Thoracic aorta (tissue), 2 donors: ENCODE measurements at places on chromosomes 2 and 18. TPM values are rescaled to one million over a fixed set of nuclear protein-coding genes. Genes with fewer than 3 reads are reported as not detected.

- DNase-seq = no peak
These were observed 98.0 kb downstream of the AAK1 start for GRCh38 chr2:69545477-69545932.

GRCh38 chr2:204175552-204176271 is 239.1 kb downstream of the ICOS start:
- no peak for DNase-seq

DNA sequence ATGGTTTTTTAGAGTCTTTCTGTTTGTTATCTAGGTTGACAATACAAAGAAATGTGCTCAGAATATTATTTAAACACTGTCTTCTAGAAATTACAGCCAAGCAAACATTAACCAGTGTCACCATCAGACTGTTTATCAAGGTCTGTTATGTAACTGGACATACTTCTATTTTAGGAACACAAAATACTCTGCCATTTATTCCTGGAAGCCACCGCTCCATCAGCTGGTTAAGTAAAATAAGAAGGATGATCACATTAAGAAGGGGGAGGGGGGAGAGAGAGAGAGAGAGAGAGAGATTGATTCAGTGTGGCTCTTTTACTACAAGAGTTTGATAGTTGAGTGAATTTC is 47.9 kb downstream of the MBP start:
- no peak for DNase-seq

GRCh38 chr2:31956312-31956711 is 54.5 kb downstream of the MEMO1 start:
- no peak for DNase-seq

- DNase-seq = no peak
These were observed 40.7 kb upstream of the C2orf66 start for GRCh38 chr2:196849895-196850294.

DNA sequence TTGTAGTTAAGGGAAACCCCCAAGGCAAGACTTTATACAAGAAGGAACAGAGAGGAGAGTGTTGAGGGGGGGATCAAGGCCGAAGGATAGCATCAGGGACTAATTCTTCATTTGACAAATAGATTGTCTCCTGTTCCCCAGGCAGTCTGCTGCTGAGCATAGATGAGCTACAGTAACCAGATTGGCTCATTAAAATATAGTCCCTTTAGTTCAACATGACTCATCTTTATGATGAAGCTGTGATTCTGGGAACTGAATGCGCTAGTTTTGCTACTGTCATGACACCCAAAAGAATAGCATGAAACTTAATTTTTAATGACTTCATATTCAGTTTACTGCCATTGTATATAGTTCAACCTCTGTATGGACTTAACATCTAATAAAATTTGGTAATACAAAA is 35.5 kb downstream of the TMEFF2 start:
- DNase-seq = no peak

DNA sequence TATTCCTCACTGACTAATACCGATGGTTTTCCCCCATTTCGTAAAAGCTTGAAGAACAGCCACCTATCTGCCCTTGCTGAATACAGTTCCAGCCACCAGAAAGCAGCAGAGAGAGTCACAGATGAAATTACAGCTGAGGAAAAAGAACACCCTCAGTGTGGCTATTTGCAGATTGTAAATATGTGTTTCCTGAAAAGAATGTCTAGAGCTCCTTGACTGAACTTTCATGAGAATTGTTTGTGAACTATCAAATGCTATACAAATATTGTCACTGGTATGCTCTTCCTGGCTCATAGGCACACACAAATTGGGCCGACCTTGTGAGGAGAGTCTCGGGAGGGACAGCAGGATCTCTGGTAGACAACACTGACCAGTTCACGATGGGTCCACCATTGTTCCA is 58.1 kb upstream of the TTC39C start:
- no peak for DNase-seq

GRCh38 chr2:24919037-24919505 is 966 bp downstream of the ADCY3 start:
- DNase-seq = no peak

DNA sequence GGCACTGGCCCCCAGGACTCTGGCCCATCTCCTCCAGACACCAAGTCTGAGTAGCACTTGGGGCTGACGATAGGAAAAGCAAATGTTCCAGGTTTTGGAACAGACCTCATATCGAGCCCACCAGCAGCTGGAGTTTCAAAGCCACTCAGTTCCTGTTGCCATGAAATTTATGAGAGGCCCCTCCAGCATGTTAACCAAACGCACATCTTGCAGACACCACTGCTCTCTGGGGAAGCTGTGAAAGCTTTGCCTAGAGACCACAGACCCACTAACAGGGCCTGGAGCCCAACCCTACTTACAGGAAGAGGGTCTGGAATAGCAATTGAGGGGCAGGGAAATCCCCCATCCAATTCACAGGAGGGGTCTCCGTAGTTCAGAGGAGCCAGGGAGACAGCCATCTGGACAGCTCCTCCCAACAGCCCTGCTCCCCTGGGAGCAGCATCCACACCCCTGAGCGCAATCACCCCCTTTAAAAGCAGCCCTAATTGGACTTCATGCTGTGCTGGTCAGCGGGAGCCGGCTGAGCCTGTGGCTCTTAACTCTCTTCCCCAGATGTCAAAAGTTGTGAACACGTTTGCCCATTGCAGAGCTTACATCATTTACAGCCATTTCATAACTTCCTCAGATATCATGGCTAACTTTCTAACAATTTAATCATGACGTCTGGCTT is 81.3 kb downstream of the TGFA start:
- no peak for DNase-seq

Gene RAB17
- total RNA-seq = 6.4 TPM

Gene MGAT4A
- total RNA-seq = 44.0 TPM

Gene CRYGD
- not detected for total RNA-seq

Gene PRSS56
- total RNA-seq = not detected
